Heart left ventricle (tissue), 16 donors: ENCODE measurements at places on chromosomes 1 and 21.

- DNase-seq, result no peak
These were observed 13.8 kb downstream of the OLIG2 start for GRCh38 chr21:33039536-33039935.

- DNase-seq, result no peak
These were observed 102.2 kb upstream of the JUN start for GRCh38 chr1:58885998-58886397.

- DNase-seq, result no peak
These were observed 59.9 kb upstream of the QSOX1 start for GRCh38 chr1:180094705-180095295.

GRCh38 chr1:41615981-41616380, 131.5 kb upstream of the EDN2 start:
- DNase-seq, result no peak

GRCh38 chr1:72281144-72281543, 1.2 kb downstream of the NEGR1 start:
- no peak for DNase-seq

DNA sequence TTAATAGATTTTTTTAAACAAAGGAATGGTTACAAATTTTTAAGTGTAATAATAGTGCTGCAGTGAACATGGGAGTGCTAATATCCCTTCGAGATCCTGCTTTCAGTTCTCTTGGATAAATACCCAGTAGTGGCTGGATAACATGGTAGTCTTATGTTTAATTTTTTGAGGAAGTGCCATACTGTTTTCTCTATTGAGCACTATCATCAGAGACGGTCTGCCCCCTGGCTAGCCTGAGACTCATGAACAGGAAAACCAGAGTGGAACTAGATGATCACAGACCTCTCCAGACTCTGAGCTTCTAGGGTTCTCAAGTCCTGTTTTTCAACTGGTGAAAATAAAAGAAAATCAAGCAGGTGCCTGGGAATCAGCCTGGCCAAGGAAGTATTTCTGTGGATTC, 97.3 kb upstream of the MARK1 start:
- DNase-seq, result no peak

- DNase-seq, result no peak
These were observed 5.2 kb downstream of the DEGS1 start for GRCh38 chr1:224188286-224188685.

GRCh38 chr1:207069061-207069460, 16.0 kb downstream of the PFKFB2 start:
- no peak for DNase-seq

DNA sequence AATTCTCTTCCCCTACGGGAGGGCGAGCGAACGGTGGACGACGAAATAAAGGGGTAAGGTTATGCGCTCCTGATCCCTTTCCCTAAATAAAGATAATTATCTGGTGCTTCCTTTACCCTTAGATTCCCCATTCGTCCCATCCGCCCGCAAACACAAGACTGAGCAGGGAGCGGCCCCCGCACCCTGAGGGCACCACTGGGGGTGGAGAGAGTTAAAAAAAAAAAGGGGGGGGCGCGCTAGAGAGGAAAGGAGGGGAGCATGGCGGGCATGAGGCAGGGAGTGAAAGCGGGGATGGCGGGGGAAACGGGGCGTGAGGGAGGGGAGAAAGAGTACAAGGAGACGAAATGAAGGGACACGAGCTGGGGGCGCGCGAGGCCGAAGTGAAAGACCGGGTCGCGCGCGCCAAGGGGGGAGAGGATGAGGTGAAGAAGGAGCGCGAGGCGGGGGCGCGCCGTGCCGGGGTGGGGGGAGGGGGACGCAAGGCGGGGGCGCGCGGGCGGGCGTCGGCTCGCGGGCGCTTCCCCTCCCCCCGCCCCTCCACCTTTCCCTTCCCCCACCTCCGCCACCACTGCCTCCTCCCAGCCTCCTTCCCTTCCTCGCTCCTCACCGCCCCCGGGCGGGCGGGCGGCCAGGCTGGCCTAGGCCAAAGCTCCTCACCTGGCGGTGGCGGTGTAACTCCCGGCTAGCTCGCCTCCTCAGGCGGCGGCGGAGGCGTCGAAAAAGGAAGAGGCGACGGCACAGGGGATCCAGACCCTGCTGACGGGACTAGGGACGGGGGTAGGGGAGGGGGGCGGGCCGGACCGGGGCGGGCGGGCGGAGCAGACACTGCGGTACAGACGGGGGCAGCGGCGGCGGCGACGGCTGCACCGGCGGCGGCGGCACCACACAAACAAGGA, 448 bp downstream of the GATAD2B start:
- DNase-seq, result peak; percentile 65

DNA sequence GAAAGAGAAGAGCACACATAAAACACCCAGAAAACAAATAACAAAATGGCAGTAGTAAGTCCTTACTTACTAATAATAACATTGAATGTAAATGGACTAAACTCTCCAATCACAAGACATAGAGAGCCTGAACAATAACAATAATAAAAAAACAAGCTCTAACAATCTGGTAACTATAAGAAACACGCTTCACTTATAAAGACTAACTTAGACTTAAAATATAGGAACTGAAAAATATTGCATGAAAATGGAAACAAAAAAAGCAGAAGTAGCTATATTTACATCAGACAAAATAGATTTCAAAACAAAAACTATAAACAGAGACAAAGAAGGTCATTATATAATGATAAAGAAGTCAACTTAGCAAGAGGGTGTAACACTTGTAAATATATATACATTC, 83.1 kb upstream of the LYPLAL1 start:
- DNase-seq, result no peak

GRCh38 chr21:16536643-16537434, 807.1 kb downstream of the USP25 start:
- no peak for DNase-seq

DNA sequence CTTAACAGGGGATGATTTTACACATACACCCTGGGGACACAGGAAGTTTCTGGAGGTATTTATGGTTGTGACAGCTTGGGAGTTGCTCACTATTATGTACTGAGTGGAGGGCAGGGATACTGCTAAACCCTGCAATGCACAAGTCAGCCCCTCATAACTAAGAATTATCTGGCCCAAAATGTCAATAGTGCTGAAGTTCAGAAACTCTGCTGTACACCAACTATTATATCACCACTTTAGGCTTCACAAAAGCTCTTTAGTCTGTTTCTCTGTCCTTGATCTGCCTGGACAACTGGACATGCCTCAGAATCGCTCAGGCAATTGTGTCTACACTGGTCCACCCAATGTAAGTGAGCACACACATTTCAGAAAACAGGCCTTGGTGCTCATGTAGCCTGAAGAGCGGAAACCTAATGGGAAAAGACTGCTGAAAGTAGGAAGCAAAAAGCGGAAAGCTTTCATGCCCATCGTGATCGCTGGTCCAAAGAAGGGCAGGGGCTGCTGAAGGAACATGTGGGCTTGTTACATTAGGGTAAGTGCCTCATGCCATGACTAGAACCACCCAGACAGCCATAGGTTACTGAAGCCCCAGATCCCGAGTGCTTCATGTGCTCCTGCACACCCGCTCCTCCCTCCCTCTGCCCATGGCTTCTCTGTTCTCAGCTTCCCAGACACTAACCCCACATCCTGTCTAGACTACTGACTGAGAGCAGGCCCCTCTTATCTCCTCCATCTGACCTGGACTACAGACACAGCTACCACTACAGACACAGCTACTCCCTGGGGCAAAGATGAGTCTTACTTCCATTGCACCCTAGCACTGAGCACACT, 73.5 kb downstream of the LRIG2 start:
- DNase-seq, result no peak

GRCh38 chr1:202976633-202977032, 9.6 kb upstream of the CYB5R1 start:
- no peak for DNase-seq

GRCh38 chr1:226957714-226958113, 17.6 kb downstream of the COQ8A start:
- no peak for DNase-seq

GRCh38 chr1:236507022-236507700, 16.6 kb upstream of the LGALS8 start:
- no peak for DNase-seq

- DNase-seq, result no peak
These were observed 58.9 kb downstream of the DIPK1A start for GRCh38 chr1:92902406-92902744.

- no peak for DNase-seq
These were observed 11.2 kb upstream of the KCNQ4 start for GRCh38 chr1:40772146-40772955.

DNA sequence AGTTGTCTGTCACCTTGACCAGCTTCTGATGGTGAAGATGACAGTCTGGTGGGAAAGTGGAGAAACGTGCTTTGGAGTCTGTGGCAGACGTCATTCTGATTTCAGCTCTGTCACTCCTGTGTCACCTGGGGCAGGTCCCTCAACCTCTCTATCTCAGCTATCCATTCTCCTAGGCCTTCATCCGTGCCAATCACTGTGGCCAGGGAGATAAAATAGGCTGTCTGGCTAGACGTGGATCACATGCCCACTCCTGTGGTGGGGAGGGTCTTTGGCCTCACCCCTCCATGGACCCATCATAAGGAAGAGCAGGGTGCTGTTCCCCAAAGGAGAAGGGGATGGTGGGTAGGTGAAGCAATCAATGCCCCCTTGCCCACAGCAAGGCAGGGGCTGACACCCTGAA, 140.3 kb downstream of the ACTL8 start:
- no peak for DNase-seq

DNA sequence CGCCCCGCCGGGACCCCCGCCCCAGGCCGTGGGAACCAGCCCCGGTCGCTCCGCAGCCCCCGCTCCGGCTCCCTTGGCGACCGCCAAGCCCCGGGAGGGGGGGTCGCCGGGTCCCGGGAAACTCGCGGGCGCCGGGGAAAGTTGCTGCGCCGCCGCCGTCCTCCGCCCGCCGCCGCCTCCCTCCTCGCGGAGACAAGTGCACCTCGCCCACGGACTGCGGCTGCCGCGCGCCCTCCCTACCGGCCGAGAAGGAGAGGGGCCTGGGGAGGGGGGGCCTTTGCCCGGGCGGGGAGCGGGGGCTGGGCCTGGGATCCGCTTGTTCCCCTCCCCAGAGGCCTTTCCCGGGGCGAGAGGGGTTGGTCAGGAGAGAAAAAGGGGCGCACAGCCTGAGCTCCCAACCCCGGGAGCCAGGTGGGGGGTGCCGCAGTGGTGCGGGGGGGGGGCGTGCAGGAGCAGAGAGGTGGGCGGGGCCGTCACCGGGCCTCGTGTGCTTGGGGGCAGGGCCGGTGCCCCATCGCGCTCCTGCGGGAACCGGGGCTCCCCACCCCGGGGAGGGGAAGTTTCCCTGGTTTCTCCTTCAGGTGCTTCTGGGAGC, 592 bp downstream of the AGRN start:
- no peak for DNase-seq
